NCI-H187 (cell line): ENCODE measurements at places on chromosomes 5 and 9.

DNA sequence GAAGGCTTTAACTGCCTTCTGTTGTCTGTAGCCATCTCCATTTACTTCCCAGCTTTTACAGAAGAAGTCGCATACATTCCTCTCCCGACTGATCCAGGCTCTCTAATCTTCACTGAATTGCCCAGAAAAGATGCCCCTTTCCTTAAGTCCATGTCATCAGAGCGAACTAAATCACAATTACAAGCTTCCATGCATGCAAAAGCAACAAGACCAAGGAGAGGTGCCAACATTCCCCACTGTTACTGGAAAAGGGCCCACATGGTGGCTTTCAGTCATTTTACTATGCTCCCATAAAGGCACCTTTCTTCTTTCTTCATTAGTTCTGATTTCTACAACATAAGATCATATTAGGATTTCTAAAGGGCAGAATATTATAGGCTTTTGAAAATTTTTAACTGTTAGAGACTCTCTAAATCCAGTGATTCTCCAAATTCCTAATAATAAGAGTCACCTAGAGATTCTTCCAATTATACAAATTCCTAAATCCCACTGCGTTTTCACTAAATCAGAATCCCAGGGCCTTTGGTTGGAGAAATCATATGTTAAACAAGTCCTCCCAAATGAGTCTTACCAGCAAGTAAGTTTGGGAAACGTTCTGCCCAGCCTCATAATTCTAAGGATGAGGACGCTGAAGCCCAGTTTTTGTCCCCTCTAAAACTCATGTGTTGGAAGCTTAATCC lies 17.0 kb upstream of the ZFR start:
- no peak for DNase-seq

GRCh38 chr5:65084795-65085515 lies 316.2 kb downstream of the CWC27 start:
- DNase-seq = no peak

GRCh38 chr9:111438541-111439235 lies 45.5 kb downstream of the ECPAS start:
- no peak for DNase-seq

- no peak for DNase-seq
These were observed 11.0 kb upstream of the ELAVL2 start for GRCh38 chr9:23837038-23837437.

DNA sequence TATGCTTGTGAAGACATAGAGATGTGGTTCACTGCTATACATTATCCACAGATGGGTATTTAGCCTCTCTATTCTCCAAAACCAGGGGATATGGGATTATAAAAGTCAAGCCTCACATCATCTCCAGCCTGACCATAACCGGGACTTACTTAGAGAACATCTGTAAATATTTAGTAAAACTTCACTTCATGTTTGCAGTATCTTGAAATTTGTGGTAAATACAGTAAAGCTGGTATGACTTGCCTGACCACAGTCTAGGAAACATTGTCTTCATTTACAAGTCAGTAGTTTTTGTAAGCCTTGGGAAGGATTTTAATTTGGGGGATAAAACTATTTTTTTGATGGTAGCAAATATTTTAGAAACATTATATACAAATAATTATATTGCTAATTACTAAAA lies 64.2 kb downstream of the MAST4 start:
- no peak for DNase-seq

GRCh38 chr9:125387861-125388524 lies 126.4 kb downstream of the GAPVD1 start:
- DNase-seq = no peak

GRCh38 chr5:80318212-80318611 lies 1.6 kb upstream of the SPZ1 start:
- no peak for DNase-seq

- no peak for DNase-seq
These were observed 65.1 kb downstream of the FBN2 start for GRCh38 chr5:128472919-128473318.

GRCh38 chr9:92664394-92665152 lies 5.4 kb downstream of the IPPK start:
- DNase-seq = no peak

DNA sequence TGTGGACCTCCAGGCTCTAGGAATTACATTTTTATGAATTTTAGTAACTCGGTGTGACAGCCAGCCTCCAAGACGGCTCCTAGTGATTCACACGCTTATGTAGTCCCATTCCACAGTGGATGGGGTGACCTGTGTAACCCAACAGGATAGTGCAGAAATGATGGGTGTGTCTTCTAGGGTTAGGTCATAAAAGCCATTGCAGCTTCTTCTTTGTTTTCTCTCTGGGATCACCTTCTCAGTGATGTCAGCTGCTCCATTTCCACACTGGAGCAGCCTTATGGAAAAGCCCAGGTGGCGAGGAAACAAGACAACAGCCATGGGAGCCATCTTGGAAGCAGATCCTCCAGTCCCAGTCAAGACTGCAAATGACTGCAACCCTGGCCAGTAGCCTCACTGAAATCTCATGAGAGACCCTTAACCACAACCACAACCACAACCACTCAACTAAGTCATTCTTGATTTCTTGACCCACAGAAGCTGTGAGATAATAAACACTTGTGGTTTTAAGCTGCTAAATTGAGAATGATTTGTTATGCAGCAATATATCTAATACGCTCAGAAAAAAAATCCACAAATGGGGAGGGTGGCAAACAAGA lies 5.1 kb upstream of the GNPDA1 start:
- no peak for DNase-seq

- no peak for DNase-seq
These were observed 48.2 kb upstream of the RPL26L1 start for GRCh38 chr5:172910828-172911627.
